ENCODE measurements at places on chromosomes 6 and 20.

- peak; percentile 46 for DNase-seq
These were observed at the start of gene SNX21 for GRCh38 chr20:45833030-45833882. SNX21 (plus strand) TSS chr20:45833799; CDS start chr20:45833920, 121 bp downstream.

- peak; percentile 88 for DNase-seq
These were observed 96.8 kb downstream of the PSMG4 start for GRCh38 chr6:3355358-3356055.

DNA sequence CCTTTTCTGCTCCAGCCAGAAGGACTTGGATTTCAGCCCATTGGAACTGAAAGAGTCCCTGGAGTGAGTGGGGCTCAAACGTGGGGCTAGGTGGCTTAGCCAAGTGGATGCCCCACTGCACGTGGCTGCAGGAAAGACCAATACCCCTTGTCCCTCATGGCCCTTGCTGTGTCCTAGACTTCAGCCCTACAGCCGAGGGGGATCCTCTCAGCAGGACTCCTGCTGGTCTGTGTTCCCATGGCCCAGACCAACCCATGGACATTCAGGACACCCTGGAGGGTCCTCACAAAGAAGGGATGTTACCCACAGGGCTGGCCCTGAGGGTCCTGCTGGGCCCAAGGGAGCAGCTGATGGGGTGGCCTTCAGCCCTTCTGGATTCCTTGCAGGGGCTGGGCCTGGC lies 30.0 kb upstream of the PHACTR3 start:
- DNase-seq = no peak

GRCh38 chr6:99836471-99836870 lies 157.6 kb downstream of the MCHR2 start:
- no peak for DNase-seq

GRCh38 chr6:143110996-143111395 lies 50.3 kb downstream of the AIG1 start:
- no peak for DNase-seq

- no peak for DNase-seq
These were observed 128.1 kb downstream of the MYLK4 start for GRCh38 chr6:2622671-2623070.

- DNase-seq = no peak
These were observed 38.6 kb upstream of the PIM1 start for GRCh38 chr6:37131104-37131959.

GRCh38 chr6:23608931-23609435 lies 517.0 kb upstream of the NRSN1 start:
- no peak for DNase-seq

DNA sequence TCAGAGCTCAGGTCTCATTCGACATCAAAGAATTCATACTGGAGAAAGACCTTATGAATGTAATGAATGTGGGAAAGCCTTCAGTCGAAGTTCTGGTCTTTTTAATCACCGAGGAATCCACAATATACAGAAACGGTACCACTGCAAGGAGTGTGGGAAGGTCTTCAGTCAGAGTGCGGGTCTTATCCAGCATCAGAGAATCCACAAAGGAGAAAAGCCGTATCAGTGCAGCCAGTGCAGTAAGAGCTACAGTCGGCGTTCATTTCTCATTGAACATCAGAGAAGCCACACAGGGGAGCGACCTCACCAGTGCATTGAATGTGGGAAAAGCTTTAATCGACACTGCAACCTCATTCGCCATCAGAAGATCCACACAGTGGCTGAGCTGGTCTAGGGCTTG lies 7.7 kb downstream of the ZSCAN9 start:
- no peak for DNase-seq

- DNase-seq = no peak
These were observed 38.7 kb downstream of the SYNE1 start for GRCh38 chr6:152598421-152598820.

DNA sequence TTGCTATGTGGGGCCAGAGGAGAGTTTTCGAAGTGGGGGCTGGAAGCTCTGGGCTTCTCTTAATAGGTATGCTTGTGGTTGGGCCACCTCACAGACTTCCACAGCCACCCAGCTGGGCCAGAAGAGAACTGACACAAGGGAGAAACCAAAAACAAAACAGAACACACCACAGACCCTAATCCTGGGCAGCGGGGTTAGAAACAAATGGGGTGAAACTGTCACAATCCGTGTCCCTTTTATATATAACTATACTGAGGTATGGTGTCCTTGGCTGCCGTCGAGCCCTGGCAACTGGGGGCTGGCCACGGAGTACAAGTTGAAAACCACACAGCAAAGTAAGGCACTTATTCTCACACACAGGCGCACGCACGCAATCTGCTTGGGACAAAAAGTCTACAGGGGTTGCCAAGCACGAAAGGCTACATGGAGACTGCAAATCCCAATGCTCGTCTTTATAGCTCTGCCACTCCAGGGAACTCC lies 78.3 kb downstream of the TRAM2 start:
- DNase-seq = no peak

- no peak for DNase-seq
These were observed 66.1 kb downstream of the SMLR1 start for GRCh38 chr6:130893277-130893676.

GRCh38 chr6:11604836-11605506 lies 67.4 kb downstream of the TMEM170B start:
- no peak for DNase-seq

DNA sequence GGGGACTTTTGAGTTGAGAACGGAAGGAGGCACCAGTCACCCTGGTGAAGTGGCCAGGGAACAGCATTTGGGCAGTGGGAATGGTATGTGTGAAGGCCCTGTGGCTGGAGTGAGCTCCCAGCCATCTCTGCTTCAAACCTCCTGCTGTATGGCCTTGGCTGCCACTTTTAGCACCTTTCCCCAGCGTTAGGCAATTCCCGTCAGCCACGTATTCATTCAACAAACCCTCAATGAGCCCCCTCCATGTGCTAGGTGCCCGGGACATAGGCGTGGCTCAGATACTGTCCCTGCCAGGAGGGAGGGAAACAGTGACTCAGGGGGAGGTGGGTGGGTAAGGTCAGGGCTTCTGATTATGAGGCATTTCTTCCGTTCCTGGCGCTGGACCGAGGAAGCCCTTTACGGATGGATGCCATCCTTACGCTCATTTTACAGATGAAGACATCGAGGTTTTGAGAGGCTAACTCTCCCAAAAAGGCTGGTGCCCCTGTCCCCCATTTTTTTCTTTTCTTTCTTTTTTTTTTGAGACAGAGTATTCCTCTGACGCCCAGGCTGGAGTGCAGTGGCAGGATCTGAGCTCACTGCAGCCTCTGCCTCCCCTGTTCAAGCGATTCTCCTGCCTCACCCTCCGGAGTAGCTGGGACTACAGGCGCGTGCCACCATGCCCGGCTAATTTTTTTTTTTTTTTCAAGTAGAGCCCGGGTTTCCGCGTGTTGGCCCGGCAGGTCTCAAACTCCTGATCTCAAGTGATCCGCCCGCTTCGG lies 37.5 kb downstream of the SRC start:
- DNase-seq = no peak

GRCh38 chr20:4828830-4829513 lies 107.3 kb downstream of the PRND start:
- no peak for DNase-seq

DNA sequence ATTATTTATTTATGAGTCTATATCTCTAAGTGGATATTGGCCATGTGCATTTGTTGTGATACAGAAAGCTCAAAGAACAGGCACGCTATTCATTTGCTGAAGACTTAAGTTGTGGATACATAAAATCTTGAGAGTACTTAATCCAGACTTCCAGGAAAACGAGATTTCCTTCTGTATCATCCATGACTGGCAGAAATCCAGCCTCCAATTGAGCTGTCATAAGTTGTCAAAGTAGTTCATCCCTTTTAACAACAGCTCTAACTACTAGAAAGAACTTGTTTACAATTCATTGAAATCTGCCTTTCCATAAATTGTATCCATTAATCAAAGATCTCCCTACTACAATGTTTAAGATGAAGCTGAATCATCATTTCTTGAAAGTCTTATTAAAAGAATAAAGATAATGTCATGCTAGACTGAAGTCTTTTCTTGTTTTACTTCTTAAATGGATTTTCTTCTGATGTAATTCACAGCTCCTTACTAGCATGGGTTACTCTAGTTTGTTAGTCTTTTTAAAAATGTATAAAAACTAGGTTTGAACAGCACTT lies 447.3 kb upstream of the CITED2 start:
- DNase-seq = no peak

- DNase-seq = no peak
These were observed 93.4 kb upstream of the MLIP start for GRCh38 chr6:54017877-54018276.

- DNase-seq = no peak
These were observed 70.9 kb downstream of the BMP7 start for GRCh38 chr20:57195469-57196100.

DNA sequence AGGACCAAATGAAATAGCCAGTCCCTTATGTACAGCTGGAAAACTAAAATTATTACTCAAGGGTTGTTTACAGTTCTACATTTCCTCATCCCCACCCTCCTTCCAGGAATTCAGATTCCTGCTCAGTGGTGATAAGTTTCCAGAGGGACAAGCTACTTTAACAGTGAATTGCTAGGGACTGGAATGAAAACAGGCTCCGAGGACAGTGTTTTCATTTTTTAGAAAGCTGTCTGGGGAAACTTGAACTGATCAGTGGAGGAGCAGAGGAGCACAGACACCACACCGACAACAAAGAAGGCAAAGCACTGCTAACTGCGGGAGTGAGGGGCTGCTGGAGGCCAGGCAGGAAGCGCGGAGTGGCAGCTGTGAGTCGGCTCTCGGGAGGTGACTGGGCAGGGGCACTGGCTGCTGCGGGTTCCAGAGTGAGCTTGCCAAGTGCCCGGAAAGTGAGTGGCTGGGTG lies 322.2 kb downstream of the ESR1 start:
- no peak for DNase-seq

GRCh38 chr20:14916360-14916920 lies 579.0 kb upstream of the FLRT3 start:
- DNase-seq = no peak

- no peak for DNase-seq
These were observed 29.9 kb upstream of the FAM210B start for GRCh38 chr20:56328861-56329260.

- no peak for DNase-seq
These were observed 50.0 kb downstream of the GJA10 start for GRCh38 chr6:89944181-89944755.

DNA sequence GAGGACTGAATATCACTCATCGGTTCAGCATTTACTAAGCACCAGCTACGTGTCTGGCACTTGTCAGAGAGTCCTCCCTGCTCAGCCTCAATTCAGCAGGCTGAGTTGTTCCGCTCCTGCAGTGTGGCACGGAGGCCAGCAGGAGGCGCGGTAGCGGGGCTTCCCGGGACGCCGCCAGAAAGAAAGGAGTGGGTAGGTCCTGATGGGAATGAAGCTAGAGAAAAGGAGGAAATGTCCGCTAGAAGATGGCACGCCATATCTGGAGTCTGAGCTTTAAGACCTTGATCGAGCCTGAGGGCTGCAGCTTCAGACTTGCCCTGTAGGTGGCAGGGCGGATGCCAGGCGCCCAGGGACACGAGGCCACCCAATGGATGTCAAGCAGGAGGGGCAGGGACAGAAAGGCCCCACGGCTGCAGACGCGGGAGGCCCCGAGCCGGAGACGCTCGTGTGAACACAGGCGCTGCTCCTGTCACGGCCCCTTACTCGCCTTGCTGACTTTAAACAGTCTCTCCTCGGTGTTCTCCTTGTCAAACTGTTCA lies 18.7 kb downstream of the SERPINB6 start:
- peak; percentile 57 for DNase-seq

- DNase-seq = no peak
These were observed 5.0 kb upstream of the GDF5 start for GRCh38 chr20:35443003-35443402.

- DNase-seq = no peak
These were observed 28.6 kb upstream of the CCN2 start for GRCh38 chr6:131979515-131980337.

DNA sequence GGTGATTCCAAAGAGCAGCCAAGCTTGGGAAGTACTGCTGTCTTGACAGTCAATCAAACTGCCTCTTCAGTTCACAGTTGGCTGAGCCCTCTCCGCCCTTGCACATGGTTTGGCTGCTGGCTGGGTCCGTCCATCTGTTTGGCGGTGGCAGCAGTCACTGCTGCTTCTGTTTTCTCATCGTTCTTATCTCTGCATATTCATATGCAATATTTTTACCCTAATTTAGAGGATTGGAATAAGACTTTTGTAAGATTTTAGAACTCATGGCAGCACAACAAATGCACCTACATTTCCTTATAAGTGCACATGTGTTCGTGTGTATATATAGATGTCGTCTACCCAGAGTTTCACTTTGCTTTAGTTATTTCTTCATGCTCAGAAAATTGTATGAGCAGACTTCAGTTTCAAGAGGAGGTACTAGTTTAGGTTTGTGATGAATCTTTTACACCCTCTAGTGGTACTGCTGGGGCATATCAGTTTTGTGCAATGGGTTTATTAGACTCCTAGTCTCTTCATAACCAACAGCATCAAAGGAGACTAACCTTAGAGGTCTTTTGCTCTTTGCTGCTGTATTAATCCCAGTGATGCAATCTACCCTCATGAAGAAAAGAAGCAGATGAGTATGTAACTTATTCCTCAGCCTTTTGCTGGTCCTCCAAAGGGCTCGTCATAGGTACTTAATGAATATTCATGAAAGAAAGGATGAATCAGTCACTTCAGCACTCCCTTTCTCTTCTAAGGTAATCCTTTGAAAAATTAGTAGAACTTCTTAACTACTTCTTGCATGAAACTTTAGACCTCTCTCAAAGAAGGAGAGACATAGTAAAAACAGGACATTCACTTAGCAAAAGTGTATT lies 44.3 kb downstream of the KHDC1L start:
- DNase-seq = peak; percentile 74

- no peak for DNase-seq
These were observed 101.1 kb downstream of the PSMB1 start for GRCh38 chr6:170451762-170452651.

DNA sequence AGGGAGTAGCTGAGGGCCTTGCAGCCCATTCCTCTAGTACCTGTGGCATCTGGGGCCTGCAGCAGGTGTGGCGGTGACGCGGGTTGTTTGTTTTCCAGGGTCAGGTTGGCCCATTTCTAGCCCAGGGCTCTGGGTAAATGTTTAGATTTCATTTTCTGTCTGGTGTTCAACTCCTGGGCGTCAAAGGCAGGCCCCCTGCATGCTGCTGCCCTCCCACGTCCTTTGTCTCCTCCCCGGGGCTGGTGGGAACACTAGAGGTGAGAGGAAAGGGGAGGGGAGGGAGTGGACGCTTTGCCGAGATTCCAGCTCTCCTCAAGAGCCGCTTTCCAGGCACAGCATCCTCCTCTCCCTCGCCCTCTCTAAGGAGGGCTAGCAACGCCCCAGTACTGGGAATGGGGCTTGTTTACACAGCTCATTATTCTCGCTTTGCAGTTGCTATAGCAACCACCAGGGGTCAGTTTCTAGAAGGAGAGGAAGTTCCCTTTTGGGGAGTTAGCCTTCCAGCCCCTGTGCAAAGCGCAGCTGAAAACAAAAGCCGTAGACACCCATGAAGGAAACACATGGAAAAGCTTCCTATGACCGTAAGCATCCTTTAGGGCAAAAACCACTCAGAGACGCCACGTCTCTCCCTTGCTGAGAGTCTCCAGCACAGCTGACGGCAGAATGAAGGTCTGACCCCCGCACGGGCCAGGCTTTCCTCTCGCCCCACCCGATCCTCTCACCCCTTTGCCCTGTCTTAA lies 170.6 kb downstream of the LY86 start:
- peak; percentile 36 for DNase-seq

All from hippocampal formation (tissue), 2 donors.